ENCODE measurements at places on chromosomes 5 and 9.

GRCh38 chr9:111994831-111995458 lies 98.3 kb downstream of the UGCG start:
- DNase-seq: no peak

DNA sequence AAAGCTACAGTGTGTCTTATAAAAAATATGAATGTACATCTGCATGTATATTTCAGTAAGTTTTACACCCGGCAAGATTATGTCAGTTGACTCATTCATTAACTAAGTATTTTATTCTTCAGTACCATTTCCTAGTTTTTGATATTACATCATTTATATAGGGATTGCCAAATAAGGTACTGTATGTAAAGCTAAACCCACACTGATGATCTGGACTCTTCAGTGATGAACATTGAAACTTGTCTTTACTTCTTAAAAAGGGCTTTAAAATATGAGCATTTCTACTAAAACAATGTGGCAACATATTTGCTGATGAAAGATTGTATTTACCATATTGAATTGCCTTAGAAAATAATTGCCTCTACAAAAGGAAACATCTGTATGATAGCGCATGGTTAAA lies 151.8 kb upstream of the TLX3 start:
- DNase-seq: no peak

DNA sequence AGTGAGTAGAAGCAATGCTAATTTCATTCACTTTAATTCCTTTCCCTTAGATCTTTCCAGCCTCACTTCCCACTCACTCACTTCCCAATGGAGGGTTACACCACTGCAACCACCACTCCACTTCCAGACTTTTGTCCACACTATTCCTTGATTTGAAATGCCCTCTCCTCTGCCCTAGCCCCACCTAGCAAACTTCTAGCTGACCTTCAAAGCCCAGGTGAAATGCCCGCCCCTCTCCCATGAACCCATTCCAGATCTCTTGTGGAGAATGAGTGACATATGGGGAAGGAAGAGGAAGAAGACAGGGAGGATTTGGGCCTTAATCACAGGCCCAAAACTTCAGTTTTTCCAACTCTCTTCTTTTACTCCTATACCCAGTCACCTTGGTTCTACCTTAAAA lies 37.1 kb downstream of the PFDN1 start:
- DNase-seq: no peak

DNA sequence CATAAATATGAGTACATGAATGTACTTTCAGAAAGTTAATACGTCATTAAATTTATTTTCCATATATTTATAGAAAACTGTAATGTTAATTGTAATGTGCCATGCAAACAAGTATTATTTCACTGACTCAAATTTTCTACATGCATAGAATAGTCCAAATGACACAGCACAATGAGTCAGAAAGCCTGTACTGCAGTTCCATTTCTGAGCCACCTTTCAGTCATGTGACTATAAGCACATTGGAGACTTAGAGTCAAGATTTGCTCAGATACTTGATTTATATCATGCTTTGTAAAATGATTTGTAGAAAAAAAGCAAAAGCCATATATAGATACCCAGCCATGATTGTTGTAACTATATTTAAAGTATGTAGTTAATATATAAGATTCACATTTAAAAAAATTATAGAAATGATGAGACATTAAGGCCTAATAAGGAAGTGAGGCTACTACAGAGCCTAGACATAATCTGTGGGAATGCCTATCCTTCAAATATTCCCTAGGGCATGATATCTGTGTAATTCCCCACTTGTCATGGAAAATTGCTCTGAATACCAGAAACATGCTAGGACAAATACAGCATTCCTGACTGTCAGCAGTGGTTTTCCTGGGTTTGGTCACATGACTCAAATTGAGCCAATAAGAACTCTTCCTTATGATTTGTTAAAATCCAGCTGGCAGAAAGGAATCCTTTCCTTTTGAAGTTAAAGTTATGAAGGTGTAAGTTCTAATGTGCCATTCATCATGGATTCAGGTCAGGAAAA lies 50.0 kb downstream of the PTPRD start:
- no peak for DNase-seq

DNA sequence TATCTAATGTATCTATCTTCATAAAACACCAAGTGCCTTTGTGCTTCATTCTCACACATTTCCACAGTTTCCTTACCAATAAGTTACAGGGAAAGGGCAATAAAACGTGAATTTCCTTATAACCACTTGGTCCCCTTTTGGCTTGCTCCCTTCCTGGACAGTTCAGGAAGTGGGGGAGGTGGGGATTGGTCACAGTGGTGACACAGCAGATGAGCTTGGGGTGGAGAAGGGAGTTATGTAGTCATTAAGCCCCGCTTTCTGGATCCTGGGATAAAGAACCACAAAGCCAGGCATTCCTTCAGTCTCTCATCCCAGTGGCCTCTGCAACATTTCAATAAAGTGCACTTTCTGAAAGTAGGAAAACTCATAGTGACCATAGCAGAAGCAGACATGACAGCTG lies 47.1 kb upstream of the FYB1 start:
- DNase-seq: no peak

GRCh38 chr9:78663369-78663768 lies 366.4 kb downstream of the PSAT1 start:
- DNase-seq: no peak

- DNase-seq: no peak
These were observed 167.4 kb downstream of the ELAVL2 start for GRCh38 chr9:23658376-23659258.

DNA sequence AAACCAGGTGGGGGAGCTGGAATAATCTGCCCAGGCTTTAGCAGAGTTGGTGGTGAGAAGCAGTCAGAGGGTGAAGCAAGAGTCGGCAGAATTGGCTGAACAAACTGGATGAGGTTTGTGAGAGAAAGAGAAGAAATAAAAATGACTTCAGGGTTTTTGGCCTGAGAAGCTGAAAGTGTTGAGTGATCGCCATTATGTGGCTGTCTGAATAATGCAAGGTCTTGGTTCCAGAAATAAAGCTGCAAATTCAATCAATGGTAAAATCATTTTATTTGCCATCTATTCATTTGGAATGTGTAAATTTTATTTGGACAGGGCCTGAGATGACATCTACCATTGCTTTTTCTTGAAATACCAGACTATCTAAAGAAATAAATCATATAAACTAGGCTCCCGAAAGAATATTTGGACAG lies 50.4 kb upstream of the DAB2 start:
- DNase-seq: no peak

DNA sequence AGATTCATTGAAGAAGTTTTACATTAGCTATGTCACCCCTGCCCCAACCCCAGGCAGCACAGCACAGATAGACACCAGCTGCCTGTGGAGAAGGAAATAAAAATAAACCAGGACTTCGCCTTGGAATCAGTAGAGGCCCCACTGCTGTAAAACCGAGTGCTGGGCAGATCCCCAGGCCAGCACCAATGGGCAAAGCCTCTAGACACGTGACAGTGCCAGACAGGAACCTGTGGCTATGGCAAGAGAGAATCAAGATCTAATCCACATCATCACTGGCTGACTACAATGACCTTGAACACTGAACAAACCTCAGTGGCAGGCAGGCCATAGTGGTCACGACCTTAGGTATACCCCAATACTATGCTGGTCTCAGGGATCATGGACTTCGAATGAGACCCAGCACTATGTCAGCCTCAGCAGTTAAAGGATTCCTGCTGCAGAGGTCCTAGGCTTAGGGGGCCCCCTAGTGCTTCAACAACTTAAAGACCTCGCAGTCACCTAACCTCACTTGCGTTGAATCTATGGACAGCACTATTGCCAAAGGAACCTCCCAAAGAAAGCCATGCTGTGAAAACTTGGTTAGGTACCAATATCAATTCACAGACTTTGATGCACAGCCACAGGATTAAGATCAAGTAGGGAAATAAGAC lies 2118.6 kb upstream of the C9orf72 start:
- no peak for DNase-seq

- DNase-seq: no peak
These were observed 145.8 kb downstream of the GIN1 start for GRCh38 chr5:102974177-102974576.

GRCh38 chr5:124906339-124907097 lies 160.1 kb upstream of the ZNF608 start:
- no peak for DNase-seq

DNA sequence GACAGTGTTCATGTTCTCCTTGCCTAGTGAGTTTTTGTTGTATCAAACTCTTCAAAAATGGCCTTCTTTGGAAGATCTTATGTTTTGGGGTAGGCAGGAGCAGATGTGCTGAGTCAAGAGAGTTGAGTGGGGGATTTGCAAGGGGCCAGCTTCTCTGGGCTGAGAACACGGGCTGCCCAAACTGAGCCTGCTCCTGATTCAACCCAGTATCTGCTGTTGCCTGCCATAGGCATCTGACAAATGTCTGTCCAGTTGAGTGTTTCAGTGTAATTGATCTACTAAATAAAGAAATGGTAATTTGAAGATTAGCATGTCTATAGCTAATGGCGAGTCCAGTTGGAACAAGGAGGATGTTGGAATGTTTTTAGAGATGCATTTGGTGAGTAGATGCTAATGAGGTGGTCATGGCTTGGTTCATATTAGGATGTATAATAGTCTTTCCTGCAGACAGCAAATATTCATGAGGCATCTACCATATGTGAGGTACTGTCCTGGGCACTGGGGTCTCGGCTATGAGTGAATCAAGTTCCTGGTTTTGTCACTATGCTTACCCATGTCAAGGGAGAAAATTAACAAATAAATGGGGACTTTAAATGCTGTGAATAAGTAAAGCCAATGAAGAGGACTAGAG lies 119.5 kb downstream of the ADCY2 start:
- DNase-seq: no peak

GRCh38 chr5:110973510-110973909 lies 98.0 kb upstream of the TSLP start:
- DNase-seq: no peak

GRCh38 chr5:123037104-123037418 lies 536 bp upstream of the PPIC start:
- DNase-seq: no peak

GRCh38 chr5:117494188-117494587 lies 919.6 kb upstream of the SEMA6A start:
- DNase-seq: no peak

DNA sequence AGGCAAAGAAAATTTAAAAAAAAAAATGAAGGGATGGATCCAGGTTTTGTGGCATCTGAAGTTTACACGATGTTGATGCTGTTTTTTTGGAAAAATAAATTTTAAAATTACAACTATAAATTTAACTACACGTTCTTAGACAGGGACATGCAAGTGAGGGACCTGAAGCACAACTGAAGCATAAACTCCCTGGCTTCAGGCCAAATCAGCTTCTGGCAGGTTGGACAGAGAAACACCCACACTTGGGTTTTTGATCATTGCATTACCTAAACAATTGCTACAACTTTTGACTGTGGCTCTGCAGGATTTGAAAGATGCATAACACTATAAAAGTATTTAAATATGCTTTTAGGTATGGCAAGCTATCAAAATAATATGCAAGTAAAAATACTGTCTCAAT lies 1318.3 kb upstream of the DMAC1 start:
- DNase-seq: no peak

DNA sequence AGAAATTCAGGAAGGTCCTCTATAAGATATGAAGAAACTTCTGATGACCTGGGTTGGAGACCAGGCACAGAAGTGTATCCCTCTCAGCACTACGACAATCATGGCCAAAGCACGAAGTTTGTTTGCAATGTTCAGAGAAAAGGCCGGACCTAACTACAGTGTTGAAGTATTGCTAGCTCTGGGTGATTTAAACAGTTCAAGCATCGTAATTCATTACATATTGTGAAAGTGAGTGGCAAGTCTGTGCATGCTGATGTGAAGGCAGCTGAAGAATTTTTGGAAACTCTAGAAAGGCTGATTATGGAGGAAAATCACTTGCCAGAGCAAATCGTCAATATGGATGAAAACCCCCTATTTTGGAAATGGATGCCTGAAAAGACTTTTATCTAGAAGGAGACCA lies 67.2 kb upstream of the PANK3 start:
- DNase-seq: no peak
